ENCODE measurements at places on chromosomes 16 and 17.

DNA sequence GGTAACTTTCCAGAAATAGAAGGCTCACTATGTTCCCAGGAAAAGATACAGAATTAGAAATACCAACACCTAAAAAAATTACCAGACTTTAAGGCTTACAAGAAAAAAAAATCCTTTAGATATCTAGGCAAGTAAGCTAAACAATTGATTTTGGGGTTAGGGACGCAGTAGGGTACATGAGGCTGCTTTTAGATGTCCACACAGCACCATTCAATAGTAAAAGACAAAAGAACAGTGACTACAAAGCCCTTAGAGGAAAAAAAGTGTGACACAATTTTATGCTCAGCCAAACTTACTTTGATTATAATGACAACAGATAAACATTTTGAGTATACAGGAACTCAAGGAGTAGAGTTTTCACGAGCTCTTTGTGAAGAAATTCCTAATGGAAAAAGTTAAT lies 29.9 kb downstream of the METTL16 start:
- DNase-seq: no peak

- DNase-seq: no peak
Measured at GRCh38 chr17:39801055-39801454, 63.1 kb downstream of the IKZF3 start.

- DNase-seq: no peak
Measured at GRCh38 chr17:48565925-48566710, 12.0 kb downstream of the HOXB4 start.

DNA sequence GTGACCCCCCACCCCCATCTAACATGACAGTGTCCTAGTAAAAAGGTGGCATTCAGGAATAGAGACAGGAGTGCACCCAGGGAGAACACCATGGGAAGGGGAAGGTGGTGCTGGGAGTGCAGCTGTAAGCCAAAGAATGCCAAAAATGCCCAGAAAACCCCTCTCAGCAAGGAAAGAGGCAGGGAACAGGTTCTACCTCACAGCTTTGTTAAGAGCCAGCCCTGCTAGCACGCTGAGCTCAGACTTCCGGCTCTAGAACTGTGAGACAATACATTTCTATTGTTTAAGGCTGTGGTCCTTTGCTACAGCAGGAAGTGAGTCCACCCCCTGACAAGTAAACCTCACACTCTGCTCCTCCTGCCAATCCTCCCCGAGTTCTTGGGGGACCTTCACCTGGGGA lies 302.4 kb upstream of the N4BP1 start:
- no peak for DNase-seq

- no peak for DNase-seq
Measured at GRCh38 chr16:886084-886543, 84.7 kb downstream of the LMF1 start.

- no peak for DNase-seq
Measured at GRCh38 chr16:87584271-87584670, 18.0 kb upstream of the JPH3 start.

DNA sequence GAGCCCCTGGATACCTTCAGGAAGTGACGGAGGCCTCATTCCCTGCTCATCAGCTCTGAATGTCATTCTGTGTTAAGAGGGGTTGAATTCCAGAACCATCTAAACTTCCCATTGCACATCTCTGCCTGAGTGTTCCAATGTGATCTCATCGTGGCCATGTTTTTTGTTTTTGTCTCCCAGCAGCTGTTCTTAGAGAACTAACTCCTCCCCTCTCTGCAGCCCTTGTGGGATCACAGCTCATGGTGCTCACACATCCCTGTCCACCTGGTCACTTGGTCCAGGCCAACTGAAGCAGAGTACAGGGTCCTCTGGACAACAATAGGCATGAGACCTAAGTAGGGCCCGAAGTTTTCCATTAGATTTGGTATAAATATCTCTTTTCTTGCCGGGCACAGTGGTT lies 6.0 kb upstream of the SYT17 start:
- DNase-seq: no peak

DNA sequence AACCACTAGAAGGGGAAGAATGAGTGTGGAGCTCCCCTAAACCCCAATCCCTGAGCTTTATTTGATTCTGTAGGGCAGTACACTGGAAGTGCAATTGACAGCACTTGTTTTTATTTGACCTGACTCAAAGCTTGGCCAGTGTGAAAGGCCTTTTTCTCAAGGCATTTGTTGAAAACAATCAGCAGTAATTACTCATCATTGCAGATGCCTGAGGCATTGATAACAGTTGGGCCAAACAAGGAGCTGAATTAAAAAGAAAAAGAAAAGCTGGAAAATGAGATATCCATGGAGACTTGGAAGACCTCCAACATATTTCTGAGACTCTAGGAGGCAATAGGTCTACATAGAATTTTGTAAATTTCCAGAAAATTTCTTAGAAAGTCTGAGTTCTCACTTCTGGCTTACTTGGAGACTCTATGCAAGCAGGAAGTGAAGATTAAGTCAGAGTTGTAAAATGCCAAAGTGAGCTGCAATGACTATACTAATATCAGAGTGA lies 200.8 kb upstream of the KCNJ16 start:
- DNase-seq: no peak

DNA sequence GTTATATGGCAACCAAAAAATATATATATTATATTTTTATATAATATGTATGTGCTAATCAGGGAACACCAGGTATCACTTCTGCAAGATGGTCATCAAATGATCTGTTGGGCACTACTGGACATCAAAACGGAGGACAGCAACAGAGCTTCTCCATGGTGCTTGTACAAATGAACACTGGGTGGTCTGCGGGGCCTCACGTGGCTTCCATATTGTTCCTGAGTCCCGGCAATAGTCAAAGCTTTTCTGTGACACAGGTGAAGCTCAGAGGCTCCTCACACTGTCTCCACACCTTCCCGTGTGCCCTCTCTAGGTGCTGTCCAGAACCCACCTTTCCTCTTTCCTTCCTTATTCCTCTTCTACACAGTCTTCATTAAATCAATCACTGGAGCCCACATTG lies 149.9 kb upstream of the PIRT start:
- no peak for DNase-seq

DNA sequence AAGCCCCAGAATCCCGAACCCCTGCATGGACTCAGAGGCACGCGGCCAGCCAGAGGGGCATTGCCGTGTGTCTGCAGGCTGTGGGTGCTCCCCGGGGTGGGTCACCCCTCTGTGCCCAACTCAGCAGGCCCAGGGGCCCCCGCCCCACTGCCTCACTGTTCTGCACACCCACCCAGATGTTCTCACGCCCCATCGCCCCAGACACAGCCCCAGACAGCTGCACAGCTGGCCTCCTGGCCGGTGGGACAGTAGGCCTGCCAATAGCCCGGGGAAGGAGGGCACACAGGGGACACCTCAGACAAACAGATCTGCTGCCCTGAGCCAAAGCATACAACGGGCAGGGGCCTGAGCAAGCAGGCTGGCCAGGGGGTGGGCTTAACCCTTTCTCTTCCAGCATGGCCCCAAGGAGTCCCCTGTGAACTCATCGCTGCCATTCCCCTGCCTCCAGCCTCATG lies 27.6 kb upstream of the NXPH3 start:
- no peak for DNase-seq

DNA sequence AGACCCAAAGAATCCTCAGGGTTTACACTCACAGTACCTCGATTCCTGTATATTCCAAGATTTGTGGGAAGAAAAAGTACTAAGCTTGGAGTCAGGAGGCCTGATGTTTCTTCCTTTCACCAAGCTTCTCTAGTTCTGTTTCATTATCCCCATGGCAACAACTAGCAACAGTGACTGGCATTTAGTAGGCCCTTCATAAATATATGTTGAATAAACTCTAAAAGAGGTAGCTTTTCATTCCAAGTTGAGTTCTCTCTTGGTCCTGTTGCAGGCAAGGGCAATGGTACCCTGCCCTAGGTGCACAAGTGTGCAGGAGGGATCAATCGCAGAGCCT lies 527 bp upstream of the UBE2Z start:
- no peak for DNase-seq

GRCh38 chr17:40105861-40106759 lies 5.7 kb upstream of the NR1D1 start:
- no peak for DNase-seq

- DNase-seq: no peak
Measured at GRCh38 chr17:56675876-56676660, 82.6 kb downstream of the NOG start.

DNA sequence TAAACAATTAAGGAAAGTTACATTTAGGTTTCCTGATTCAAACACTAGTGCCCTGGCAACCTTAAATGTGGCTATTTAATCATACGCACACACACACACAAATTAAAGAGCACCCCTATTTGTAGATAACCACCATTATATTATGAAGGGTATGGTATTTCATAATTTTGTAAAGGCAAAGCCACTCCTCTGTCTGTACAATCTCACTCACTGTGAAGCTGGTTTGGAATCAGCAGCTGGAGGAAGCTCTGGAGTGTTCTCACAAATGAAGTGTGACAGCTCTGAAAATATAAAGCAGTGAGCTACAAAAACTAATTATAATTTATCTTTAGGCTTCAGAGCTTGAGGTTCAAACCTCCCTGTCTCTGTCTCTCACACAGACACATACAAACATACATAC lies 57.9 kb upstream of the KCNJ16 start:
- no peak for DNase-seq

DNA sequence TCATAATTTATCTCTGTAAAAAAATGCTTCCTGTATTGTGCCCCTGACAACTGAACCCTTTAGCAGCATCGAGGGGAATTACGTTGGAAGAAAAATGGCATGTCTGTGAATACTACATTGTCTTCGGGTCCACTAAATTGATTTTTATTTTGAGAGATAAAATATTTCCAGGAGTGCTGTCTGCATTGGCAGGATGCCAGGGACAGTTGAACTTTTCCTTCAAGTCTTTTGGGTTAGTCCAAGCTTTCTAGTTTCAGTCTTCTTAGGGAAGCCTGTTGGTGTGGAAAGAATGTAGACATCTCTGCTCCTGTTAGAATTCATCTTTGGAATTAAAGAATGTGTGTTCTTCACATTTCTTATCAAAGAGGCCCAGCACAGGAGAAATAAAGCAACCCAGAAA lies 557.9 kb downstream of the TMEM114 start:
- DNase-seq: no peak

GRCh38 chr17:30933966-30934365 lies 12.2 kb downstream of the ADAP2 start:
- DNase-seq: no peak

DNA sequence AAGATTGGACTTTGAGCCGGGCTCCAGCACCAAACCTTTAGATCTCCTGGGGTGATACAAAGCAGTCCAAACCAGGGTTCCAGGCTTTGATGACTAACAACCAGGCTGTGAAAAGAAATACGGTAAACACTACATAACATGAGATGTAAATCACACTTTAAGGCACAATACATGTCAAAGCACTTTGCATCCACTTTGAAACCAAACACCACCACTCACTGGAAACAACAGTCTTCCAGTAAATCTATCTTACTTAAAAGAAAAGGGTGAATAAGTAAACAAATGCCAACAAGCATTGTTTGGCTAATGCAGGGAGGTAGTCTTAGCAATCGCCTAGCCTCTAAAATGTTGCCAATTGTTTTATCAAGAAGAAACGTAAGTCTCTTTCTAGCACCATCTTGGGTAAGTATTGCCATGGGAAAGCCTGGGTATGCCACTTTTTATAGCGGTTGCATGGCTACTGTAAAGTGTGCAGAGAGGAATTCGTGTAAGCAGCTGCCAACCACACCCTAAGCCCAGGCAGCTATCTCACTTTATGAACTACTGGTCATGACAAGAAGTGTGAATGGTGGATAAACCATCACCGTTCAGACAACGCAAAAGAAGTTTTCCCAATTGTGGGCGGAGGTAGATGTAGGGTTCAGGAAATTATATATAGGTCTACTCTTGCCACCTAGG lies 267.4 kb upstream of the PSMD7 start:
- DNase-seq: no peak

GRCh38 chr17:67474081-67474661 lies 97.1 kb downstream of the PITPNC1 start:
- no peak for DNase-seq

DNA sequence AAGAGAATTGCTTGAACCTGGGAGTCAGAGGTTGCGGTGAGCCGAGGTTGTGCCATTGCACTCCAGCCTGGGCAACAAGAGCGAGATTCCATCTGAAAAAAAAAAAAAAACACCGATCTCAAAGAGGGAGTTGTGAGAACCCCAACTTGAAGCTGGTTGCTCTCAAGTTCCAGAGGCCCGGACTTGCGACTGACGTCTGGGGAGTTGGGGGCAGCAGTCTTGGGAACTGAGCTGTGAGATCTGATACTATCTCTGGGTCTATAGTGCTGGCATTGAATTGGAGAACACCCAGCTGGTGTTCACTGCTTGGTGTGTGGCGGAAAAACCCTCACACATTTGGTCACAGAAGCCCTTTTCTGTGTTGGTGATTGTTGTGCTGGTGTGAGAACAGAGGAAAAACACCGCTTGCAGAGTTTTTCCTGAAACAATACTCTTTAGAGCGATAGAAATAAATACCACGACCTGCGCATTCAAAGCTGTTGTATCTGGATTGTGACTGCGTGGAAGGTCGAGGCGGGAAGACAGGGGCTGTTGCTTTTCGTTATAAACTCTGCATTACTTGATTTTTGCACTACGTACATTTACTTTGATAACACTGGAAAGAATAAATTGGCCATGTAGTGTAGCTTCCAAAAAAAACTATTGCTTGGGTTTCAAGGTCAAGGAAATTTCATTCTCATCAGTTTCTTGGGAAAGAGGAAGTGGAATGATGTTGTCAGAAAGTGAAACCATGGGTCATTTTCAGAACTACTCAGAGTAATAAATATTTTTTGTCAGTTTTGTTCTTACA lies 8.8 kb downstream of the SCIMP start:
- no peak for DNase-seq

GRCh38 chr16:24541233-24541933 lies 2.0 kb downstream of the RBBP6 start:
- no peak for DNase-seq

GRCh38 chr16:23773339-23773738 lies 18.5 kb downstream of the CHP2 start:
- DNase-seq: no peak

- DNase-seq: no peak
Measured at GRCh38 chr16:3797904-3798811, 80.8 kb upstream of the TRAP1 start.

DNA sequence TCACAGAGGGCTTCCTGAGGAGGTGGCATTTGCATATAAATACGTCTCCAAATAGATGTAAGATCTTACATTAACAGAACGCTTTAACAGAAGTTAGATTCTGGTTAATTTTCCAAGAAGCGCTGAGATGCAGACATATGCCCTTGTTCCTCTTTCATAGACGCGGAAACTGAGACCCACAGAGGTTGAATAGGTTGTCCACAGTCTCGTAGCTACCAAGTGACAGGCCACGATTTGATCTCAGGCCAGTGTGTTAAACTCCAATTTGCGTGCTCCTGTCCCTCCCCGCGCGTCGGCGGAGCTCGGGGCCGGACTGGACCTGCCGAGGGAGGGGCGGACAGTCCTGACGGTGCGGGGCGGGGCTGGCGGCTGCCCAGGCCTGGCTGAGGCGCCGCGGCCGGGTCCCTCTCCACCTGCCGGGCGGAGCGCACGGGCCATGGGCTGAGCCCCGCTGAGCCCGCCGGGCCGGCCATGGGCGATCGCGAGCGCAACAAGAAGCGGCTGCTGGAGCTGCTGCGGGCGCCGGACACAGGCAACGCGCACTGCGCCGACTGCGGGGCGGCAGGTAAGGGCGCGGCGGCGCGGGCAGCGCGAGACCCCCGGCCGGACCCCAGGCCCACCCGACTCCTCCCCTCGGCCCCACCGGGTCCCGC lies at the start of gene ADAP2:
TSS of gene ADAP2 (plus strand) at position 402 of the 653 bp plus-strand sequence. CDS start at position 472, 70 bp downstream.
- DNase-seq: no peak

GRCh38 chr17:1882836-1883235 lies 53.0 kb downstream of the RPA1 start:
- DNase-seq: no peak

Data from SIG-M5 (cell line).